ENCODE measurements at places on chromosomes 4 and X. TPM values are rescaled to one million over a fixed set of nuclear protein-coding genes. Genes with fewer than 3 reads are reported as not detected.

Gene ZNF157
- 0.97 TPM for total RNA-seq

- no peak overlapping the region for H3K4me3 ChIP-seq
- no peaks in the 10 kb centered on the region for H3K4me1 ChIP-seq
- H3K27ac ChIP-seq = no peak overlapping the region
- H3K36me3 ChIP-seq = no peaks in the 10 kb centered on the region
- no peaks in the 10 kb centered on the region for H3K27me3 ChIP-seq
Measured at GRCh38 chr4:140331245-140331644, 42.2 kb upstream of the SCOC start.

DNA sequence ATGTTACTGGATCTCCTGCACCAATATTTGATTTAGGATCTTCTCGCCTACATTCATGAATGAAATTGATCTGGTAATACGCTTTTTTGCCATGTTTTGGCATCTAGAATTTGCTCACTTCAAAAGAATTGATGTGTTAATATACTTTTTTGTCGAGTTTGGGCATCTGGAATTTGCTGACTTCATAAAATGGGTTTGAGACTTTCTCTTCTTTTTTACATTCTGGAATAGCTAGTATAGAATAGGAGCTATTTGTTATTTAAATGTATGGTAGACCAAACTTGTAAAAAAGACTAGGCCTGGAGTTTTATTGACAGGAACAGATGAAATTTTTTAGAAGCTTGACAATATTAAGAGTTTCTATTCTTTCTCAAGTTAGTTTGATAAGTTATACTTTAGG, 404.9 kb upstream of the TENM3 start:
- no peak overlapping the region for H3K27ac ChIP-seq
- no peaks in the 10 kb centered on the region for H3K27me3 ChIP-seq
- H3K4me1 ChIP-seq = peaks cover 2% of the 10 kb centered on the region
- DNase-seq = no peak
- H3K36me3 ChIP-seq = no peaks in the 10 kb centered on the region

- no peaks in the 10 kb centered on the region for H3K4me1 ChIP-seq
- no peak overlapping the region for H3K4me3 ChIP-seq
- DNase-seq = peak; percentile 92
- H3K27ac ChIP-seq = no peak overlapping the region
Measured at GRCh38 chrX:46978341-46979291, 66.4 kb downstream of the JADE3 start.

DNA sequence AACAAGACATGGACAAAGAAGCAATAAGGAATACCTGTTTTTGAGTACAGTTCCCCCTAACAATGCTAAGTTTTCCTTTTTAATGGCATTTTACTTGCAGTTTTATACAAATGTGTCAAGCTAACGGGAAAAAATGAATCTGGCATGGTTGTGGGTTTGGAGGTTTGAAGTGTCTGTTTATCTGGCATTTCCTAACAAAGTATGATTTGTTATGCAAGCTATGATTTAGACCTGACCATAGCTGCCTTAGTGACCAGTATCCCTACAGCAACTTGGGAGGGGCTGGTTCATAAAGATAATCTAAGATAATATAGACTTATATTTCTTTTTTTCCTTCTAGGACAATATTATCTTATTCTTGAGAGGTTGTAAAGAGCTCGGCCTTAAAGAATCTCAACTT, 60.6 kb downstream of the LIMCH1 start:
- H3K27me3 ChIP-seq = no peaks in the 10 kb centered on the region
- H3K4me1 ChIP-seq = no peaks in the 10 kb centered on the region
- no peak overlapping the region for H3K4me3 ChIP-seq
- DNase-seq = no peak
- no peaks in the 10 kb centered on the region for H3K36me3 ChIP-seq
